Stimulated activated CD4-positive, alpha-beta T cell treated with anti-CD3 and anti-CD28 coated beads, Interleukin-1b, Interleukin-23, amount 100 ng/mL, for 1 hour (primary cell): ENCODE measurements at places on chromosomes 12 and 14.

- DNase-seq = no peak
Measured at GRCh38 chr12:105078712-105079570, 5.3 kb downstream of the ALDH1L2 start.

GRCh38 chr14:89417091-89417464 is at the start of gene FOXN3:
Gene FOXN3, minus strand, starts transcription at chr14:89417233. Its CDS starts 4,757 bp downstream, at chr14:89412476.
- DNase-seq = peak; percentile 66

DNA sequence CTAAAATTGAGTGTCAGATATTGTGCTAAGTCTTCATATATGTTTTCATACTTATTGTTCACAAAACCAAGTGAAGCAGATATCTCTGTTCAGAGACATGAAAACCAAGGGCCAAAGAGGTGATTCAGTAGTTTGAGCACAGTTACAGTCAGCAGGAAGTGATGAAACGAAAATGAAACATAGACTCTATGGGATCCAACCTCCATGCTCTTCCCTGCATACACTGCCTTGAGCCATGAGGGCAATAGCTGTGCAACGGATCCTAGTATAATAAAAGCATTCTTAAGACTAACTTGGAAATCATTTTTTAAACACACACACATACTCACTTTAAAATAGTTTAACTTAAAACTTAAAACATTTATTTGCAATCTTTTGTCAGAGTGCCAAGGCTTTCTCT is 27.9 kb downstream of the ESR2 start:
- DNase-seq = no peak

DNA sequence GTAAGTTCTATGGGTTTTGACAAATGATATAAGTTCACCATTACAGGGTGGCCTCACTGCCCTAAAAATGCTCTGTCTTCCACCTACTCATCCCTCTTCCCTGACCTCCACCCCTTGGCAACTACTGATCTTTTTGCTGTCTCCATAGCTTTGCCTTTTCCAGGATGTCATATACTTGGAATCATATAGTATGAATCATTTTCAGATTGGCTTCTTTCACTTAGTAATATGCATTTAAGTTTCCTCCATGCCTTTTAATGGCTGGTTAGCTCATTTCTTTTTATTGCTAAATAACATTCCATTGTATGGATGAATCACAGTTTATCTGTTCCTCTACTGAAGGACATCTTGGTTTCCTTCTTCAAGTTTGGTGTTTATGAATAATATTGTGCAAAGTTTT is 14.0 kb upstream of the PEX5 start:
- DNase-seq = no peak

DNA sequence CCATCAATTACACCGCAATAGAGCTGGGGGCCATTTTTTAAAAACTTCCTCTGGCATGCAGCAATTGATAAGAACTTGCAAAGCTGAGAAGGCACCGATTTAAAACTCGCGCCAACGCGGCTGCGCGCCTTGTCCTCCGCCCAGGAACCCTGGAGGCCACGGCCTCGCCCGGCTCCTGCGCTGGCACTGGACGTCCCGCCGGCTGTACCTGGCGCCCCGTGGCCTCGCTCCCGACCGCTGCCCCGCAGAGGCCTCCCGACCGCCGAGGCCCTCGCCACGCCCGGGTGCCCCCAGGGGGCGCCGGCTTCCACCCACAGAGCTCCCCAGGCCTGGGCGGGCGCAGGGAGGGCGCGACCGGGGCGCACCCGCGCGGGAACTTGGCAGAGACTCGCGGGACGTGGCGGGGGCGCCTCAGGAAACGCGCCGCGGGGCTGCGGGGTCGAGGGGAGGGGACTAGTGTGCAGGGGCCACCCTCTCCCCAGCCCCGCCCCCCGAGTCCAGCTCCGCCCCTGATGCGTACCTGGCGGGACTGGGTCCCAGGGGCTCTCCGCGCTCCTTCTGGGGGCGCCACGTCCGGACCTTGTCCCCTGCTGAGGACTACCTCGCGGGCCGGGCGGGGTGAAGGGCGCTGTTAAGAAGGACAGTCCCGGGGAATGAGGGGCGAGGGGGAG is 65.7 kb downstream of the TNFAIP2 start:
- DNase-seq = no peak

- DNase-seq = no peak
Measured at GRCh38 chr12:57465747-57466505, 6.3 kb downstream of the GLI1 start.

DNA sequence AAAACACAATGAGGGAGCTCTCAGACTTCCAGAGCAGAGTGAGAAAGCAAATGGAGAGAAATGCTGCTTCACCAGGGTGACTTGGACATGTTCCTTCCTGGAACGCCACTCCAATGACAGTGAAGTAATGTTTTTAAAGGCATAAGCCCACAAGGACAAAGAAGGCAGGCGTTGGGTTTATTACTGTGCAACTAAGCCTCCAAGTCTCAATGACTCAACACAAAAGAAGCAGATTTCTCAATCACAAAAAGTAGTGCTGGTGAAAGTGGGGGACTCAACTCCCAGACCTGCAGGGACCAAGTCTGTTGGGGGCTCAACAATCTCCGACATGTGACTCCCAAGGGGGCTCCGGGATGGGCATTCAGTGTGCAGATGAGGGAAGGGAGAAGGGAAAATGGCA is 505.2 kb downstream of the BCL11B start:
- no peak for DNase-seq

DNA sequence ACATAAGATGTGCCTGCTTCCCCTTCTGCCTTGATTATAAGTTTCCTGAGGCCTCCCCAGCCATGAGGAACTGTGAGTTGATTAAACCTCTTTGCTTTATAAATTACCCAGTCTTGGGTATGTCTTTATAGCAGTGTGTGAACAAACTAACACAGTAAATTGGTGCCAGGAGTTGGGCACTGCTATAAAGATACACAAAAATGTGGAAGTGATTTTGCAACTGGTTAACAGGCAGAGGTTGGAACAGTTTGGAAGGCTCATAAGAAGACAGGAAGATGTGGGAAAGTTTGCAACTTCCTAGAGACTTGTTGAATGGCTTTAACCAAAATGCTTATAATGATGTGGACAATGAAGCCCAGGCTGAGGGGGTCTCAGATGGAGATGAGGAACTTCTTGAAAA is 264.1 kb downstream of the DACT1 start:
- DNase-seq = no peak

DNA sequence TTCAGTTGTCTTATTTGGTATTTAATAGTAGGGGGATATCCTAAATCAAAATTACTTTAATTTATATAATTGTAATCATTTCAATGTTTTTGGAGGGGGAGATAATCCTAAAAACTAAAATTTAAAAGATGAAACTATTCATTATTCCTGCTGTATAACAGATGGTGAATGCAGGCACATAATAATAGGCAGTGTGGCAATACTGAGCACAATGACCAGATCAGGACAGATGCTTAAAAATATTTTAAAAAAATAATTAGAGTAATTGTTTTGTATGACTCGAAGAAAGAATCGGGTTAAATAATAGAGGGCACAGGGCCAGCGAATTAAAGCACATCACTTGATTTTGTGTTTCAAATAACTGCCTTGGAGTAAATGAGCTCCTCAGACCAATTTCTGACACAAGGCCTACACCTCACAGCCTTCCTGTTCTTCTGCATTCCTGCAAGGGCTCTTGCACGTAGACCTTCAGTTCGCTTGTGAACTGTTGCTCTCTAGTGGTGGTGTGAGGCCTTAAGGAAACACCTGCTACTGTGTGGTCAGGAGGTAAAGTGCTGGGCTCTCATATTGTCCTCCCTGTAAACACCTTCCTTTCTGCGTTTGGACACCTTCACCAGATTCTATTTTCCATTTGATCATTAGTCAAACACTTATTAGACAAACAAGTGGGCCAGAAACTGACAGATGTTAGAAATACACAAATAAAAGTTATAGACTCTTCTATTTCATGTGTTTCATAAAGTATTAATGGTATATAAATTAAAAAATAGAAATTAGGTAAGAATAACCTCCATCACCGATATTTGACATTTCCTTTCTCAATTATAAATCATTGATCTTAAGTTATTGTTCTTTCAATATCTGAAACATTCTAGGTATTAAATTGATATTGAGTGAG is 29.3 kb upstream of the KLRF1 start:
- peak; percentile 45 for DNase-seq

DNA sequence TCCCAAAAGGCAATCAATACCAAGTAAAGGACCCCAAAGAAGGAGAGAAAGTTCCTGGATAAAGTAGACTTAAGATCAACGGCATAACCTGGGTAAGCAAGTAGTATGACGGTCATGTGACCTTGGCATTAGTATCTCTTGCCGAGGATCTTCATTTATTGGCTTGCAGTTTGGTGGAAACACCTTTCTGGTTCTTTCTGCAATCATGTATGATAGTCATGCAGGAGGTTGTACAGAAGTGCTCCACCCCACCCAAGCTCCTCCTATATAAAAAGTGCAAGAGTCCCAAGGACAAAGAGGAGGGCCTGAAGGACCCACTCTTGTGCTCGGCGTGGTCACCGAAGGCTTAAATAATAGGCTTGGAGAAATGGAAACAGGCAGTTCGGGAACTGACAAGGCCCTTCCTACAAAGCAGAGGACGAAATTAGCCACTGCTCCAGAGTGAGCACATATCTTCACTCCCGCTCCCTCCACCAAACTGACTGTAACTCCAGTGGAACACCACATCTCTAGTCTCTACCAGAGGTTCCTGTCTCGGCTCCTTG is 750 bp downstream of the CS start:
- DNase-seq = no peak

DNA sequence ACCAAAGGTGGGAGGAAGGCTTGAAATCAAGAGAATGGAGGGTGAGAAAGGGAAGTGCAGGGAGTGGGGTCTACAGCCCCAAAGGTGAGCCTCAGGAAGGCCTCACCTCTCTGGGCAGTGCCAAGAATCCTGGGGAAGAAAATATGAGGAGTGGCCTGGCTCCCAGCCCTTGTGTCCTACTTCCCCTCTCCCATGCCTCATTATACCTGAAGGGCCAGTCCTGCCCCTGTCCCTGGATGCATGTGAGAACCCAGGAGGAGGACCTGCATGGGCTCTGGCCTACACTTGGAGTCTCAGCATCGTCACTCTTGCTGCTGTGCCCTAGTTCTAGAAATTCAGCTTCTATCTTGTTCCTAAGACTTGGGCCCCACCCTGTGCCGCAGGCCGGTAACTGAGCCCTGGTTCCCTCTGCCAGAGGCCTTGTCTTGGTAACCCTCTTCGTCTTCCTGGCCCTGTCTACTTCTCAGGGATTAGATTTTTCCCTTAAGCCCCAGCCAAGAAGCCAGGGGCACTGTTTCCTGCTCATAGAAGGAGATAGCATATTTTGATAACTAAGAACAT is 10.9 kb upstream of the MYH7 start:
- DNase-seq = no peak

- DNase-seq = no peak
Measured at GRCh38 chr14:35877276-35877675, 51.1 kb downstream of the BRMS1L start.

GRCh38 chr14:22412926-22413411 is 176.1 kb downstream of the DAD1 start:
- DNase-seq = no peak
